Gastroesophageal sphincter (tissue), 4 donors: ENCODE measurements at places on chromosomes 2 and 18.

GRCh38 chr2:219510512-219511135 lies 3.7 kb upstream of the ASIC4 start:
- no peak for ATAC-seq

DNA sequence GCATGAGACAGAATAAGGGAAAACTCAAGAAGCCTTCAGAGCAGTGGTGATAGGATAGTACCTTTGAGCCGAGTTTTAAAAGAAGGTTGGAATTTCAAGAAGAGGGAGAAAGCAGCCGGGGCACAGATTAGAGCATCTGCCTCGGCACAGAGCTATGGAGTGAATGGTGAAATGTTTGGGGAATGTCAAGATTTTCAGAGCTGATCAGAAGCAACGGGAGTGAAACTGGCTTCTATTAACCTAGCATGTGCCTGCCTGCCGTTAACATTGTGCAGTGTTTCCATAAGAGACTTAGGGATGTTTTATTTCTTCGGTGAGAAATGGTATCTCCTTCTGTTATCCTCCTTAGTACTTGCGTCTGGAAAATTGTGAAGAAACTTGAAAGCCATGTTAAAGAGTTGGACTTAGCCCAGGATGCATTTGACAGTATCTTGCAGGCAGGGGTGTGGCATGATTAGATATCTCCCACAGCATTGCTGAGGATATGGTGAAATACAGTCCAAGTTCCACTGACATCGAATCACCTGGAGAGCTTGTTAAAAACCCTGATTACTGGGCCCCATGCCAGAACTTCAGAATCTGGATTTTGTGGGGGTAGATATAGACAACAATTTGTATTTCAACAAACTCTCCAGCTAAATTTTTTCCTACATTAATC lies 96.8 kb upstream of the PPP1CB start:
- ATAC-seq = no peak

- no peak for ATAC-seq
Measured at GRCh38 chr2:103004426-103004942, 242.7 kb downstream of the TMEM182 start.

- ATAC-seq = no peak
Measured at GRCh38 chr2:219210196-219210885, 3.8 kb downstream of the ZFAND2B start.

GRCh38 chr2:17476830-17477229 lies 41.4 kb downstream of the RAD51AP2 start:
- no peak for ATAC-seq

DNA sequence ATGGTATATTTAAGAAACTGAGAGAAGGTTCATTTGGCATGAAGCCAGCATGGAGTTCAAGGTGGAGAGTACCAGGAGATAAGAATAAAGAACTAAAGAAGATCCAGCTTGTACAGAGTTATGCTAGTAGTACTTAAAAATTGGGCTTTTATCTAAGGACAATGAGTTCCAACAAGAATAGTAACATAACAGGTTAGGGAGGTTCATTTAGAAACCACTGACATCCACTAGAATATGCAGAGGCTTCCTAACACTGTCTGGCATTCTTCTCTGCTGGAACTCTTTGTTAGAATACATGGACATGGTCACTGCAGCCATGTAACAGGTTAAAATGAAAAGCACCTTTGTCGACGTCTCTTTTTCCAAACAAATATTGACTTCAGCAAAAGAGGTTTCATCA lies 42.6 kb upstream of the DSC1 start:
- no peak for ATAC-seq

DNA sequence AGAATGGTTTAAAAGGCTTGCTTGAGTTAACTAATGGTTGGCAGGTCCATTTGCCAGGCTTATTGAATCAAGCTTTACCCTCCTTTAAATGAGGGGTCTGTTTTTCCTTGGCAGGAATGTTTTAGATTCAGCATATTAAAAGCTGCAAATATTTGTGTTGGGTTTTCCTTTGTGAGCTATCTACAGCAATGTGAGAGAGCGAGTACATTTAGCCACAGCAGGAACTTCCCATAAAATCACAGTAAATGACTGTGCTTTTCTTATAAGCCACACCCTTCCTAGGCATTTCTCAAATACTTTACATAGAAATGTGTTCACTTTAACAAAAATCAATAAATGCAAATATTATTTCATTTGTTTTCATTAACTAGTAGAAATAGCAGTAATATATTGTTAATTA lies 23.9 kb downstream of the CALCRL start:
- ATAC-seq = no peak

GRCh38 chr2:6475155-6475940 lies 390.4 kb downstream of the CMPK2 start:
- ATAC-seq = no peak

DNA sequence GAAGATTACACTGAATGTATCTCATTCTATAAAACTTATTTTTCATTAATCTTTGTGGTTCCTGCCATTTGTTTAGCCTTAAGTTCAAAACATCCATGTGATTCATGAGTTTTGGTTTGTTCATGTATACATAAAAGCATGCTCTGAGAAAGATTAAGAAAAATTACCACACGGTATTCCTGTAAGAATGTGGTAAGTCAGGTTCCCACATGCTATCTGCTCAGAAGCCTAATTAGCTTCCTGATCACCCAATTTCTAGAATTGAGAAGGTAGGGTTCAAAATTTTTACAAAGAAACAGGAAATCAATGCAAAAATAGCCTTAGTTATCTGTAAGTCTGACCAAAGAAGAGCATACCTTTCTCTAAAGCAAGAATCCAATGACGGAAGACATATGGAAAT lies 241.6 kb upstream of the VRK2 start:
- ATAC-seq = no peak

DNA sequence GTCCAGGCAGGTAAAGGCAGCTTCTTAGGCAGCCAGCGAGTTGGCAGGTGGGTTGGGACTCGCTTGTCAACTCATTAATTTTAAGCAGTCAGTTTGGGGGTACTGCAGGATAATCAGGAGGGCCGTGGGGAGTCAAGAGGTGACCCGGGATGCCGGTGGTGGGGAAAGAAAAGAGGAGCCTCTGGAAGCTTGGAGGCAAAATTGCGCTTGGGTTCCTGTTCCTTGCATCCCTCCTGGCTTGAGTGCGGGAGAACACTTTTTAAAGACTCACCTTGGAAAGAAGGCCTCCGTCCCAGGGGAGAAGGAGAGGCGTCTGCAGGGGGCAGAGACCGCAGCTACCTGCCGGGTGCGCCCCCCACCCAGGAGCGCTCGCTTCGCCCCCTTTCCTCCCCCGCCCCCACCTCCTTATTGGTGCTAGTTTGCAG lies at the start of gene KCNJ3:
Gene KCNJ3 (plus strand): TSS at position 400 of the 425 bp plus-strand sequence. CDS start 81 bp downstream, outside the sequence.
- no peak for ATAC-seq

DNA sequence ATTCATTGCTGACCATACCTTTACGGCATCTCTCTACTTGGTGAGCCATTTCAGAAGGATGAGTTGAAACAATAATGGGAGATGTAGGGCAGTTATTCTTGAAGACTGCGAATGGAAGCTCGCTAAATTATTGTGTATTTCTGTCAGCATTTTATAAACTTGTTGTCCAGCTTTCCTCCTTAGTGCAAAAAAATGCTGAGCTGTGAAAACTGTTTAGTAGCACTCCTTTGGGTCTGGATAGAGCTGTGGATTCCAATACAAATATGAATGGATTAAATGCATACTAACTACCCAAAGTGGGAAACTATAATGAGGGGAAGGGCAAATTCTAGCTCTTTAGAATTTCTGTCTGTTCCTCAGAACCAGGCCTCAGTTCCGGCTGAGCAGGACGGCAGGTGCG lies 461.6 kb downstream of the TXNL1 start:
- ATAC-seq = no peak

- ATAC-seq = no peak
Measured at GRCh38 chr2:79862756-79863155, 349.9 kb downstream of the CTNNA2 start.

DNA sequence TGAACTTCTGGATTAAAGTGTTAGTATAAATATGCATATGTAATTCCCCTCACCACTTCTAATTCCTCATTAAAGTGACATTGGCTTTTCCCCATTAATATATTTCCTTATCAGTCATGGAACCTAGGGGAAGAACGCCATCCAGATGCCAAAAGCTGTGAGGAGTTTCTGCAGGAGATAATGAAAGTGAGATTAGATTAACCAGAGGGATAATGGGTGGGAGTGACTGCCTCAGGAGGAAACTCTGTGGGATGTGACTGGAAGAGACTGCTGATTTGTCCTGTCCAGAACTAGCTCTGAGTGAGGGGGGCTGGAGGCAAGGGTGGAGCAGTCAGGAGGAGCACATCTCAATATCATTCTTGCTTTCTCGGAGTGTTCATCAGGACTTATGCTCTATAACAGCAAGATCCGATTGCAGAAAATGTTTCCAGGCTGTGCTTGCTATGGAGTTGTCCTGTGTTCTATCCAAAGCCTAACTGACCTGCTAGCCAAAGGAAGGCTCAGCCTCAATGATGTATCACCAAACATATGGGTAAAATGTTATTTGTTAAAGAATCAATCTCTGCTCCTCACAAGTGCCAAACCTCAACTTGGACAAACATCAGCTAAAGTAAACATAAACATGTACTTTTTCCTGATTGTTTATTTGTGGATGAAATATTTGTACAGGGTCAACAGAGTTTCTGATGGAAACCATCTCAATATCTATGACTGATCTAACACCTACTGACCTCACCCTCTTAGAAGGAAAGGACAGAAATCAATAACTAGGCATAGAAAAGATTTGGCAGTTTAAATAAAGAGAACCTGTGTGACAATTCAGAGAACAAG lies 118.5 kb downstream of the ASXL3 start:
- ATAC-seq = no peak

DNA sequence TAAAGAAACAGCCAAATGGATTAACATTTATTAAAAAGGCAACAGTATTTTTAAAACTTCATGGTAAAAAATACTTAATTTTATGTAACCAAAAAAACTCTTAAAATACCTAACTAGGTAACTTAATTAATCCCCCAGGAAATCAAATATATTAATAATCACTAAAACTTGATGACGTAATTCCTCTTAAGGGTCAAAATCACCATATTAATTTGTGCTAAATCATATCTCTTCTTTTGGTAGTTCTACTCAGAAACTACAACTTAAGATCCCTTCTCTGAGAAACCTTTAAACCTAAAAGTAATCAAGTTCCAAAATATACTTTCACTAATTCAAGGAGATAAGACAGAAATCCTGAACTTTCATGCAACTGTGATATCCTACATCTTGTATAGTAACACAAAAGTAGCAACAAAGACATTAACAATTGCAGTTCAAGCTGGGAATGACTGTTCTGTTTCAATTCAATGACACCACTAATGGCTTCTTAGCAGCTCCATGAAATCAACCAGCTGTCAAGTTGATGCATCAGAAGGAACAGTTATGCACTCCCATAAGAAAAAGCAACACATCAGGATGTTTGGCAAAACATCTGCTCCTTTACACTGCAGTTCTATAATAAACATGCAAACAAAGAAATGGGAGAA lies 4.0 kb downstream of the BAZ2B start:
- no peak for ATAC-seq

GRCh38 chr2:96957244-96957643 lies 29.1 kb downstream of the FAM178B start:
- no peak for ATAC-seq

DNA sequence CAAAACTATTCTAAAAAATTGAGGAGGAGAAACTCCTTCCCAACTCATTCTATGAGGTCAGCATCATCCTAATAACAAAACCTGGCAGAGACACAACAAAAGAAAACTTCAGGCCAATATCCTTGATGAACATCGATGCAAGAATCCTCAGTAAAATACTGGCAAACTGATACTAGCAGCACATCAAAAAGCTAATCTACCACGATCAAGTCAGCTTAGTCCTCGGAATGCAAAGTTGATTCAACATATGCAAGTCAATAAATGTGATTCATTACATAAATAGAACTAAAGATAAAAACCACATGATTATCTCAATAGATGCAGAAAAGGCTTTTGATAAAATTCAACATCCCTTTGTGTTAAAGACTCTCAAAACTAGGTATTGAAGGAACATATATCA lies 63.1 kb downstream of the EHBP1 start:
- no peak for ATAC-seq

GRCh38 chr2:233820774-233821105 lies 33.6 kb downstream of the HJURP start:
- no peak for ATAC-seq

DNA sequence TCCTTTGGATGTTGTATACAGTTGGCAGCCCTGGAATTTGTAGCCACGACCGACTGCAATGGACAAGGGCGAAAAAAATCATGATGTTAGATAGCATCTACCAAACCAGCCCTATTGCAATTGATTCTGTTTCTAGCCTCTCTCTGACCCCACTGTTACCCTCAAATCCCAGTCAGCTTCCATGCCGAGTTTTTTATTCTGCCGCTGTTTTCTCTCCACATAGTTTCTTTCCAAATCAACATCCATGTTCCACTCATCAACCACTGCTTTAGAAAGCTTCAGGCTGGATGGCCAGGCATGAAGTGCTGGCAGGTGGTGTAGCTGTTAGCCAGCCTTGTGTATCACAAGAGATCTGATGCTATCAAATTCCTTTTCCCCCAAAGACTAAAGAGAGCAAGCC lies 272.8 kb downstream of the FIGN start:
- no peak for ATAC-seq

DNA sequence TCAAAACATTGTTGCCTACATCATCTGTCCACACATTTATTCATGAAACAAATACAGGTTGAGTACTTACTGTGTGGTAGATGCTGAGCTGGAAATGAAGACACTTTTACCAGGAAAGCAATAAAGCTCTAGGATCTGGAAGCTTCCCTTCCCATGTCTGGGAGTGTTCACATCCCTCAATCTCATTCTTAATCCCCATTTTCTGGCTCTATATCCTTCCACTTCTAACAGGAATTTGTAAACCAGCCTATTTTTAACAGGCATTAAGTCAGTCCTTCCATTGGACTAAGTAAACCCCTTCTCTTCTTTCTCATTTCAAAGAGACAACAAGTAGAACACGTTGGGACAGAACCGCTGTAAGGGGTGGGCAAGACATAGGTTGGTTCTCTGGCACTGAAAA lies 589.5 kb downstream of the ARHGAP15 start:
- ATAC-seq = no peak

- ATAC-seq = no peak
Measured at GRCh38 chr2:122414902-122415301, 659.5 kb downstream of the TSN start.

DNA sequence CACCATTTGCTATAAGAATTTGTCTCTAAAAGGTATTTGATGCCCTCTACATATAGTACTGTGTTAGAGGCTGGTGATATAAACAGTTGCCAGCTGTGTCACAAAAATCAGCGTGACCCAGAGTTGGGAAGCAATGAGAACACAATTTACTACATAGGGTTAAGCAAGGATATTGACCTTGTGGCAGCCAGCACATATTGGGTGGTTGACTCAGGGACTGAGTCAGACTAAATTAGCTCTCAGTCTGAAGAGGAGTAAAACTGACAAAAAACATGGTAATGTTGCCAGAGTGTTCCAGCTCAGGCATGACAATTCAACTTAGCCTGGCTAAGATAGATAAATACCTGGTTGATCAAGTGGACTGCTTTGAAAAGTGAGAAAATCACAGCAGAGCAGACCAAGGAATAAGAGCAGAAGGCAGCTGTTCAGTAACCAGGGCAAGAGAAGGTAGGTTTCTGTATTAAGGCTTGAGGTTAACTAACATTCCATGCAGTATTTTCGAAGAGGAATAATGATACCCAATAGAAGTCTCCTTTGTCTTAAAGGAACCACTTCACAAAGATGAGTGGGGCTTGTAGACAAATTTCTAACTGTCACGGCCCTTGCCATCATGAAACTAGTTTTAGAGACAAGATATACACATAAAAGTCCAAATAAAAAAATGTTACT lies 108.2 kb upstream of the ERBB4 start:
- no peak for ATAC-seq

- ATAC-seq = no peak
Measured at GRCh38 chr2:160394153-160394552, 99.5 kb downstream of the RBMS1 start.
